ENCODE measurements at places on chromosomes 6 and 20.

- DNase-seq, result no peak
Measured at GRCh38 chr6:56364827-56365339, 117.5 kb upstream of the COL21A1 start.

- DNase-seq, result peak; percentile 45
Measured at GRCh38 chr6:155272353-155273232, 8.8 kb downstream of the CLDN20 start.

DNA sequence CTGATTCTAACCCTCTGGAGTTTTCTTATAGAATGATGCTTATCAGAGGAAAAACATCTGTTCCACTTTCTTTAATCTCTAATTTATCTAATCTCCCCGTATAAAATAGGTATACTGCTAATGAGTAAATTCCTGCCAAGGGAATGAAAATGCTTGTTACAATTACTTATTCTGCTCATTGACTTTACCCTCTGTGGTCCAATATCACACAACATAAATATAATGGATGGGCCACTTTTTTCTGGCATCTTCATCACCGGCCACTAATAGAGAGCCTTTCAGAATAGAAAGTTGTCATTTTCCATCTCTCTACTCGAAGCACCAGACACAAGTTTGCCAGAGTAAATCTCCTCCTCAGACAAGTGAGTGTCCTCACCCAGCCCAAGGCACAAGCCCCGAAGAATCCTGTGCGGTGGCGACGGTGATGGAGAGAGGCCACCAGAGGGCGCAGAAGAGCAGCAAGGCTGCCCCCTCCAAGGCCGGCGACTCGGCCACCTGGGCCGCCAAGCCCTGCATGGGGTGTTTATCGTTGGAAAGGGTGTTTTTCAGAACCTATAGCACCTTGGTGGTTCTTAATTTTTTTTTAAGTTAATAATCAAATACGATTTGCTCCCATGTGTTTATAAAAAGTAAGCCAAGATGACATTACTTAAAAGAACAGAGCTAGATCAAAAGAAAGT, 212.9 kb upstream of the ARID1B start:
- DNase-seq, result peak; percentile 76

GRCh38 chr6:168866534-168866933, 387.1 kb downstream of the THBS2 start:
- DNase-seq, result no peak

GRCh38 chr6:130624046-130624445, 203.2 kb upstream of the SMLR1 start:
- DNase-seq, result no peak

DNA sequence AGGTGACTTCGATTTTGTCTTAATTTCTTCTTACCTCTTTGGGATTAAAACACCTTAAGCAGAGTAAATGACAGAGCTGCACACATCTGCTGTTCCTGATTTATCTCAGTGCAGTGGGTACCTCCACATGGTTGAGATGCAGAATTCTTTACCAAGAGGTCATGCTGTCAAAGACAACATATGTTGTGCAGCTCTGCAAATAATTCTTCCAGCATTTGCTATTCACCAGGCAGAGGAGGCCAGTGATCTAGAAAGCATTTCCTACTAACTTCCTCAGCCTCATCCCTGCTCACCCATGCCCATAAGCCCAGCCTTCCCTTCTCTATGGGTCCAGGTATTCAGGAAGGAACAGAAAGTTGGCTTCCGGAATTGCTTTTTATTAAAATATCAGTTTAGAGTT, 109.3 kb downstream of the THBS2 start:
- DNase-seq, result no peak

- DNase-seq, result no peak
Measured at GRCh38 chr20:36035745-36036144, 67.4 kb downstream of the CNBD2 start.

DNA sequence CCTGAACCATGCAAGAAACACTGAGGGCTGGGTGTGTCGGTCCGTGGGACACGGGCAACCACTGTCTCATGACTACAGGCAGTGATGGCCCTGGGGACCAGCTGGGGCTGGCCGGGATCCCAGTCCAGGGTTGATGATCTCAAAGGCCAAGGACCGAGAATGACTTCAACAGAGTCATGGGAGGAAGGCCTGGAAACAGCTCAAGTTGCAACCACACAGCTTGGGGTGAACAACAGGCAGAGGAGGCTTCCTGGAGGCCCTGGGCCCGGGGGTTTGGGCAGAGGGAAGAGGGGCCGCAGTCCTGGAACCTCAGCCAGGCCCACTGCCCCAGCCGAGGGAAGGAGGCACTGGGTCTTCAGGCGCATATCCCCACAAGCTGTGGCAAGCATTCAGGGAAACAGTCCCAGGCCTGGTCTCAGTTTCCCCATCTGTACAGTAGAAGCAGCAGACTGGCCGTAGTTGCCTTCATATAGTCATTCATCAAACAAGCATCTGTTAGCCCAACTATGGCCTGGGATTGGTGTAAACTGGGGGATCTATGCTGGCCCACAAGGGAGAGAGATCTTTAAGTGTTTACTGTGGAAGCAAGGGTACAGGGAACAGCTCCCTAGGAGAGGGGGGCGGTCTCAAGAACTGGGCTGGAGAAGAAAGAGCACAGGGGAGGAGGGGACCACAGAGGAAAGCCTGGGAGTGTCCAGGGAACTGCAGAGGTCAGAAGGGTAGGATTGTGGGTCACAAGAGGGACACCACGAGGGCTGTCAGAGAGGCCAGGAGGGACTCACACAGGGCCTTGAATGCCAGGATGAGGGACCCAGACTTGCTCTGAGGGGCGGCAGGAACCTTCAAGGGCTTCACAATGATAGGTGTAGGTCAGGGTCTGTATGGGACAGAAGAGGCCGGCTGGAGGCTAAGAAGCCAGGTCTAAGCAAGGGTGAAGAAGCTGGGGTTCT, 2.1 kb downstream of the MYL9 start:
- DNase-seq, result peak; percentile 67

DNA sequence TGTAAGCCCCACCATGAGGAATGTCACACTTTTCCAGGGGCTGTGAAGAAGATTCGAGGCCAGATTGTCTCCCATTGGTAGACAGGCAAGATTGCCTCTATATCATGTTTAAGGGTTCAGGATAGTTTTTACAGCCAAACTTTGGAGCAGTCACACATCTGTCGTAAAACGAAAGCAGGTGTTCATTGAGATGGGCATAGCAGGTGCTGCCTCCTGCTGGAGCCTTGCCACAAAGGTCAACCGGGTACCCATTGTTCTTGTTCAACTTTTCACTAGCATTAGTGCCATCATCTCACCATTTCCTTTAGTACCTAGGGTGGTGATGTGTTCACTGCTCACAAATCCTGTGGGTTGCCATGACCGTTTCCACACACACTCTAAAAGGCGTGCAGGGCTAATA, 198.3 kb downstream of the HTR1B start:
- DNase-seq, result no peak

DNA sequence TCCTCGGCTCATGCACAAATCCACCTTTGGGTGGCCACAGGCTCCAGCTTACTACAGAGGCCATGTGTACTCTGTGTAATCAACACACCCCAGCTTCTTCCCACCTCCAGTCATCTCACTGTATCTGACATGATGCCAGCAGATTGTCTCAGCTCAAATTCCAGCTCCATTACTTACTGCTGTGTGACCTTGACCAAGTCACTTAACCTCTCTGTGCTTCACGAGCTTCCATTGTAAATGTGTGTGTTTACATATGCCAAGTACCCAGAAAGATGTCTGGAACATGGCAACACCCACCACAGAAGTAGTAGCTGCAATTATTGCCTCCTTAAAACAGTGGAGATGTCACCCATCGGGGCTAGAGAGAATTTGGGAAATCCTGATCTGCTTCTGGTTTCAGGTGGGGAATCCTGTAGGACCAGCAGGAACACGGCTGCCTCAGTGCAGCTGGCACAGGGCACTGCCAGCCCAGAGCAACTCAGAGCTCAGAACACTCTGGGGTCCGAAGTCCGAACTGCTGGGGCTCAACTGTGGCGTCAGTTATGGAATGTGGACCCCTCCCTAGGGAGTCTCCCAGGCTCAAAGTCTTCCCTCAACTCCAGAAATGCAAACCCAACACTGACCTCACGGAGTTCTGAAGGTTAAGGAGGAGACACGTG, 21.2 kb upstream of the HLA-B start:
- no peak for DNase-seq

DNA sequence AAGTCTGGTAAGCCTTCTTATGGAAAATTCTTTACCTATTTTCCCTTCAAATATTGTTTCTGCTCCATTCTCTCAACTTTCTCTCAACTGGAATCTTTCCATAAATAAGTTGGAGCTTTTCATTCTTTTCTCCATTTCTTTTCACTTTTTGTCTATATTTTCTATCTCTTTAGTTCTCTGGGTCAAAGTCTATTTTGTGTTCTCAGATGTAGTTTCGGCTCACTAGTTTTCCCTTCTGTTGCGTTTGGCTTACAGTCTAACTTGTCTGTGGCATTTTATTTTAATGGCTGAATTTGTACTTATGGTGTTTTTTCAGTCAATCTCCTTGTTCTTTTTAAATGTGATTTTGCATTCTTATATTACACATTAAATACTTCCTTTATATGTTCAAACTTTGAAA, 14.1 kb upstream of the SLC22A2 start:
- no peak for DNase-seq

DNA sequence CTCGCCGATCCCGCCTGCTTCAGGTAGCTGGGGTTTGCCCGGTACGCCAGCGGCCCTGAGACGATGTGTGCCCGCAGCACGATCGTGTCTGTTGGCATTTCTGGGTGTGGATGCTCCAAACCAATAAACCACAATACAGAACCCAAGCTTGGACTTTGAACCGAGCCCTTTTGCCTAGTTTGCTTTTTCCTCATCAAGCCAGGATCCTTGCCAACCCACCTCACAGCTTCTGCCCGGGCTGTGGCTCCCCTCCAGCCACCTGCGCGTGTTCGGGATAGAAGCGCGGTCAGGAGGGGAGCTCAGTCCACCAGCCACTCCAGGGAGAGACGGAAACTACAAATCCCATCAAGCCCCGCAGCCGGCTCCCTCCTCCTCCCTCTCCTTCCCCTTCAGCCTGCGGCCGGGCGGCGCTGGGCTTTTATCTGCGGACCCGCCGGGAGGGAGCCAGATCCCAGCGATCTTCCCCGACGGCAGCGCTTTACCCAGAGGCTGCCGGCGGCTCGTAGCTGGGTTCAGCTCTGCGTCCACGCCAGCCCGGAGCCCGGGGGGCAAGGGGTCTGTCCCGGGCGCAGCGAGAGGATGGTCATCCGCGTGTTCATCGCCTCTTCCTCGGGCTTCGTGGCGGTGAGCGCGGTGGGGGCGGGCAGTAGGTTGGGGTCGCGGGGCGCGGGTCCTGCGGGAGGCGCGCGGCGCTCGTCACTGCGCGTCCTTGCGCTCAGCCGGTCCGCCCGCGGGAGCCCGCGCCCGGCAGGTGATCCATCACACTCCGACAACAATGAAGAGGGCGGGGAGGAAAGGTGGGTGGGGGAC, at the start of gene SH3BGRL2:
Gene SH3BGRL2 (plus strand): TSS at position 447 of the 810 bp plus-strand sequence. CDS start 133 bp downstream, at position 580.
- DNase-seq, result peak; percentile 86

DNA sequence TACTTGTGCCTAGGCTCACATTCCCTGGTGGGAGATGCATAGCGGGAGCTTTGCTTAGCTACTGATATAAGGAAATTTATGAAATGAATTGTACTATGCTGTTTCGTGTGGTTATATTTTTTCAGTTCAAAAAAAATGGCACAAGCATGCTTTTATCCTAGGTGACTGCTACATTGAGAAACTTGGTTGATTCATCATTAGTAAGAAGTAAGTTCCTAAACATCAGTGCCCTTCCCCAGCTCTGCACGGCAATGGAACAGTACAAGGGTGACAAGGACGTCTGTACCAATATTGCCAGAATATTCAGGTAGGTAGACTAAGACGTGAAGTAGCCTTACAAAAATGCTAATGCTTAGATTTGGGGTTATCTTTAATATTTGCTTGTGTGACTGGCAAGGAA, 79.7 kb downstream of the ARMC2 start:
- DNase-seq, result no peak
